ENCODE measurements at places on chromosomes 2 and 18. TPM values are rescaled to one million over a fixed set of nuclear protein-coding genes. Genes with fewer than 3 reads are reported as not detected.

DNA sequence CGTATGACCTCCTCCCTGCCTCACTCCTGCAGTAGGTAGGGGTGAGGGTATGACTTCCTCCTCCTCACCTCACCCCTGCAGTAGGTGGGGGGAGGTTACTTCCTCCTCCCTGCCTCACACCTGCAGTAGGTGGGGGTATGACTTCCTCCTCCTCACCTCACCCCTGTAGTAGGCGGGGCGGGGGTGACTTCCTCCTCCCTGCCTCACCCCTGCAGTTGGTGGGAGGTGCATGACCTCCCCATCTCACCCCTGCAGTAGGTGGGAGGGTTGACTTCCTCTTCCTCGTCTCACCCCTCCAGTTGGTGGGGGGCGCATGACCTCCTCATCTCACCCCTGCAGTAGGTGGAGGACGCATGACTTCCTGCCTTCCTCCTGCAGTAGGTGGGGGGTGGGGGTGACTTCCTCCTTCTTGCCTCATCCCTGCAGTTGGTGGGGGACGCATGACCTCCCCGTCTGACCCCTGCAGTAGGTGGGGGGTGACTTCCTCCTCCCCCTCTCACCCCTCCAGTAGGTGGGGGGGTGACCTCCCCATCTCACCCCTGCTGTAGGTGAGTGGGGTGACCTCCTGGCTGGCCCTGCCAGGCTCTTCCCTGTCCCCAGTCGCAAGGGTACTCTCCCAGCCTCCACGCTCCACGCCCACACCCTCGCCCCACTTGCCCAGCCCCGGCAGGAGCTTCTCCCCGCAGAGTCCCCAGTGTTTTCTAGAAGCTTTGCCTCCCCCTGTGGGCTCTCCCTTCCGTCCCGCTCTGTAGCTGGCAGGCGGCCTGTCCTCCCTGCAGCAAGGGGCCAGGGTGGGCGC is 39.3 kb downstream of the TSHZ1 start:
- peaks cover 30% of the 10 kb centered on the region for H3K4me1 ChIP-seq
- H3K36me3 ChIP-seq: no peaks in the 10 kb centered on the region
- H3K27ac ChIP-seq: no peak overlapping the region
- H3K4me3 ChIP-seq: no peak overlapping the region
- H3K27me3 ChIP-seq: no peaks in the 10 kb centered on the region

GRCh38 chr2:111128096-111128495 is 7.4 kb downstream of the BCL2L11 start:
- DNase-seq: no peak
- H3K27me3 ChIP-seq: no peaks in the 10 kb centered on the region
- no peak overlapping the region for H3K27ac ChIP-seq
- H3K4me3 ChIP-seq: no peak overlapping the region
- H3K4me1 ChIP-seq: 0 out of 2 replicates have a peak, but pooled peaks cover 4% of the 10 kb centered on the region
- no peaks in the 10 kb centered on the region for H3K36me3 ChIP-seq

- no peak overlapping the region for H3K4me3 ChIP-seq
- H3K36me3 ChIP-seq: no peaks in the 10 kb centered on the region
- peaks cover 10% of the 10 kb centered on the region for H3K27me3 ChIP-seq
- no peak overlapping the region for H3K27ac ChIP-seq
- DNase-seq: no peak
- no peaks in the 10 kb centered on the region for H3K4me1 ChIP-seq
Observed at GRCh38 chr2:113116100-113116958, 11.1 kb upstream of the IL1RN start.

GRCh38 chr2:75208738-75209137 is 9.4 kb upstream of the TACR1 start:
- H3K27ac ChIP-seq: no peak overlapping the region
- no peaks in the 10 kb centered on the region for H3K4me1 ChIP-seq
- no peak for DNase-seq
- no peak overlapping the region for H3K4me3 ChIP-seq
- H3K36me3 ChIP-seq: no peaks in the 10 kb centered on the region

DNA sequence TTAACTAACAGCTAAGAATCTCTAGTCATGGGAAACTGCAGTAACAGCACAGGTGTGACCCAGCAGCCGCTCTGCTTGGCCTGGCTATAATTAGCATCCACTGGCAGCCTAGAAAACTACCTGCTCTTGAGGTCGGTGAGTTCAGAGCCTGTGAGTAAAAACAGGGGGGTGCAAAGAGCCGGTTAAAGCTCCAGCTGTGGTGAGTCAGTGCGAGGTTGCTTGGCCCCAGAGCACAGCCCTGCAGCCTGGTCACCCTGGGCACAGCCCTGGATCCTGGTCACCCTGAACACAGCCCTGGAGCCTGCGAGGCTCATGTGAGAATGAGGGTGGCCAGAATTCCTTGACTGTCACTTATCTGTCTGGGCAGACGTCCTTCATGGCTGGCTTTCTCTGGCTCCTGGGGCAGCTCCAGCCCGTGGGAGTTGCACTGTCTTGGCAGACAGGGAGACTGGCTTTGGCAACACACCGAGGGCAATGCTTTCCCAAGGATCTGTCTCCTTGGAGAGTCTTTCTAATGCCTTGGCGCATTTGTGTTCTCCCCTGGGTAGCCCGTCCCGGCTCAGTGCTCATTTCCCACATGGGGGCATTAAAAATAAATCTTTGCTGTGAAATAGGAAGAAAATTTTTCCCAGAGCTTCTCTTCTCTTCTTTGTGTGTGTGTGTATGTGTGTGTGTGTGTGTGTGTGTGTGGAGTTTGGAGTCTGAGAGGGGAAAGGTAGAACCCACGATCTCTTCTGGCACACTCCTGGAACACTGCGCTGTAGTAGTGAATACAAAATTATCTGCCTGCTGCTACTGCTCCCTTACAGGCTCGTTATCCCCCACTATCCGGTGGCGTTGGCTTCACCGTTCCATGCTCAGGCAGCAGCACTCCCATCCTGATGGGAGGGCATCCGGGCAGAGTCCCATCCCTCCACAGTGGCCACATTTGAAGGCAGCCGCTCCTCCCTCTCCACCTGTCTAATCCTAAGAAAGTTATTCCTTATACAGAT is 250.2 kb upstream of the MEX3C start:
- no peak overlapping the region for H3K4me3 ChIP-seq
- no peaks in the 10 kb centered on the region for H3K27me3 ChIP-seq

DNA sequence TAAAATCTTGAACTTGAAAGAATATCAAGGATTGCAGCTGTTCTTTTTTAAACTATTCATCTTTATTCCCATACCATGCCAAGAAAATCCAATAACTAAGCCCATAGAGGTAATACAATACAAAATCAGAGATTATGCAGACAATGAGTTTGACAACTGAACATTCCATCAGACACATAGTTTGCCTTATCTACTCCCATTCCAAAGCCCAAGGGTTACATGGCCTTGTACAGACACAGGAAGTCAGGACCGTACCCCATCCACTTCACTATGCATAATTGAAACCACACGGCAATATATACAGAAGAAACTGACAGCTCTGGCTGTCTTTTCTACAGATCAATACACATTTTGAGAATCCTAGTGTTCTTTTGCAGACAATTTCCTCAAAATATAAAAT is 181.3 kb downstream of the TMX3 start:
- no peak for DNase-seq
- H3K27ac ChIP-seq: no peak overlapping the region
- H3K4me3 ChIP-seq: no peak overlapping the region
- H3K36me3 ChIP-seq: no peaks in the 10 kb centered on the region
- H3K4me1 ChIP-seq: no peaks in the 10 kb centered on the region

Gene MEMO1
- total RNA-seq: 54.6 TPM

- DNase-seq: no peak
- H3K27me3 ChIP-seq: no peaks in the 10 kb centered on the region
- no peak overlapping the region for H3K4me3 ChIP-seq
- no peaks in the 10 kb centered on the region for H3K4me1 ChIP-seq
Observed at GRCh38 chr2:226813148-226813701, 13.6 kb upstream of the IRS1 start.

DNA sequence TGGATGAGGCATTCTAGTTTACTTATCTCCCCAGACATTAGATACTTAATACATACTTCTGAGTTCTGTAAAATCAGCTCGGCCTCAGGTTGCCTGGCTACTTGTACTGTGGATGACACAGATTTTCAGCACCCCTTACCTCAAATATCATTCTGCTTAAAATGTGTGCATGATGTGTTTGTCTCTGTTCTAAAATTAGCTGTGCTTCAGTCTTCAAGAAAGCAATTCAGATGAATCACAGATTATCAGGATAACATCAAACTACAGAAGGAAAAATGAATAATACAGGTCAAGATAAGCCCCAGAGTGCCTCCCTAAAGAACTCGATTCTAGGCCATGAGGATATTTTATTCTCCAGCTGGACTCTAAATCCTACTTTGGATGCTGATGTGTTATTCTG is 21.3 kb upstream of the MAPRE2 start:
- no peaks in the 10 kb centered on the region for H3K36me3 ChIP-seq
- H3K27ac ChIP-seq: no peak overlapping the region
- H3K4me1 ChIP-seq: no peaks in the 10 kb centered on the region
- no peak for DNase-seq

- no peak overlapping the region for H3K27ac ChIP-seq
- DNase-seq: no peak
- no peak overlapping the region for H3K4me3 ChIP-seq
- no peaks in the 10 kb centered on the region for H3K36me3 ChIP-seq
- no peaks in the 10 kb centered on the region for H3K27me3 ChIP-seq
Observed at GRCh38 chr2:231877533-231878456, 48.4 kb downstream of the NPPC start.

Gene SH2D6
- not detected for total RNA-seq

- H3K4me3 ChIP-seq: no peak overlapping the region
- H3K27ac ChIP-seq: no peak overlapping the region
- H3K36me3 ChIP-seq: no peaks in the 10 kb centered on the region
- H3K4me1 ChIP-seq: 0 out of 2 replicates have a peak, but pooled peaks cover 3% of the 10 kb centered on the region
- H3K27me3 ChIP-seq: no peaks in the 10 kb centered on the region
Observed at GRCh38 chr2:127003070-127003800, 103.7 kb downstream of the BIN1 start.

- H3K4me1 ChIP-seq: no peaks in the 10 kb centered on the region
- no peak overlapping the region for H3K4me3 ChIP-seq
- no peak for DNase-seq
- H3K36me3 ChIP-seq: no peaks in the 10 kb centered on the region
- H3K27me3 ChIP-seq: no peaks in the 10 kb centered on the region
Observed at GRCh38 chr2:33607251-33607721, 8.2 kb upstream of the FAM98A start.

Gene KCNJ13
- not detected for total RNA-seq

GRCh38 chr2:207819839-207820784 is 50.4 kb upstream of the FZD5 start:
- no peak overlapping the region for H3K4me3 ChIP-seq
- no peak overlapping the region for H3K27ac ChIP-seq
- H3K27me3 ChIP-seq: no peaks in the 10 kb centered on the region
- H3K4me1 ChIP-seq: no peaks in the 10 kb centered on the region
- DNase-seq: no peak

DNA sequence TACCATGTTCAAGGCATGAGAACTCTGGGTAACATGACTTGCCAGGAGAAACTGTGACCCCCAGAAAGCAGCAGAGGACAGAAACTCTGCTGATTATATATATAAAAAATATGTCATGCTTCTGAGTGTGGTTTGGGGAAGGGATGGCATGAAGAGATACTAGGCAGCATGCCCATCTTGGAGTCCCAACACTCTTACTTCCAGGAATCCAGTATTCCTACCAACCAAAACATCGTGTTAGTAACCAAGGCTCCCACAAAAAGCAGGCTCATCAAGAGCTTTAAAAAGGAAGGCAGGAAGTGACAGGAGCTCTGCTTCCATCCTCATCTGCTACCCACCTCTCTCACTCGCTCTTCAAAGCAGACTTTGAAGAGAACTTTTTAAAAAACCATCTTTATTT is 31.6 kb upstream of the TWIST2 start:
- no peaks in the 10 kb centered on the region for H3K36me3 ChIP-seq
- no peak overlapping the region for H3K27ac ChIP-seq
- peaks cover 6% of the 10 kb centered on the region for H3K4me1 ChIP-seq
- no peaks in the 10 kb centered on the region for H3K27me3 ChIP-seq
- DNase-seq: no peak

DNA sequence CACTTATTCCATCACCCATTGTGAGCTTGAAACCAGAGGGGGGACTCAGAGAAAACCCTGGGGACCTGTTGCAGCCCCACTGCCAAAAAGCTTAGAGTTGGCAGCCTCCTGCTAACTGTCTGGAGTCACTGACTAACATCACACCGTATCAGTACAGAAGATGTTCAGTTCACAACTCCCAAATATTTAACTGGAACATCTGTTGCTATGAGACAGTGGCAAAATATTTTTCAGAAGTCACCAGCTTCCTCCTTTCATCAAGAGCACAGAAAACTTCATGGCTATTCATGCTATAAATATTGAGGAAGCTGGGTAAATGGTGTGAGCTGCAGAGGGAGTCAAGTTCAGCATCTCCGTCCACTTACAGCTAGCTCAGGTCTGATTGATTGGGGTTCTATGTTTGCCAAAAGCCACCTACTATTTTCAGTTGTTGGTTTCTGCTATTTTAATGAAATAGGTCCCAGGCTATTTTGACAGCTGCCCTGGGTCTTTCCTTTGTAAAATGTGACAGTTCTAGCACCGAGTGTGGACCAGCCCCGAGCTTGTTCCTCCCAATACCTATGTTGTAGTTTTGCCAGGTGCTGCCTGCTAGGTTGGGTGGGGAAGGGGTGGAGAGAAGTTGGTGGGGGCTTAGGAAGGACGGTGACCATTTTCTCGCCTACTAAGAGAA is 9.8 kb downstream of the TUBB6 start:
- H3K4me3 ChIP-seq: no peak overlapping the region
- peaks cover 10% of the 10 kb centered on the region for H3K4me1 ChIP-seq
- H3K27ac ChIP-seq: no peak overlapping the region
- H3K27me3 ChIP-seq: no peaks in the 10 kb centered on the region
- H3K36me3 ChIP-seq: peaks cover 98% of the 10 kb centered on the region

DNA sequence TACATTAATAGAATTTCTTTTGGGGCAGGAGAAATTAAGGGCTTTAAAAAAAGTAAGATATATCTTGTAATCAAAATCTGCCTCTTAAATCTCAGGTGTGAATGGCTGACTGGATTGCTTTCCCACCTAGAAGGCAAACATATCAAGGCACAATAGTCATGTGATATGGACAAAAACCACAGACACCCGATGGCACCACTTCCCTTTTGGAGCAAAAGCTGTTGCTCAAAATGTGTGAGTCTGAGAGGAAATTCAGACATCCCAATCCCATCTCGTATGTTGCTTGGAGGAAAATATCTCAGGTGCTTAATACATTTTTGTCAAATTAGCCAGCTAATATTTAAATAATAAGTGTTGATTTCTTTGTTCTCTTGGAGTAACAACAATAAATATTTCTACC is 120.7 kb downstream of the KCNF1 start:
- DNase-seq: no peak
- H3K4me3 ChIP-seq: no peak overlapping the region
- no peaks in the 10 kb centered on the region for H3K4me1 ChIP-seq
- no peaks in the 10 kb centered on the region for H3K36me3 ChIP-seq
- no peaks in the 10 kb centered on the region for H3K27me3 ChIP-seq

Data from SJSA1 (cell line).